ENCODE measurements at places on chromosomes 6 and 20.

DNA sequence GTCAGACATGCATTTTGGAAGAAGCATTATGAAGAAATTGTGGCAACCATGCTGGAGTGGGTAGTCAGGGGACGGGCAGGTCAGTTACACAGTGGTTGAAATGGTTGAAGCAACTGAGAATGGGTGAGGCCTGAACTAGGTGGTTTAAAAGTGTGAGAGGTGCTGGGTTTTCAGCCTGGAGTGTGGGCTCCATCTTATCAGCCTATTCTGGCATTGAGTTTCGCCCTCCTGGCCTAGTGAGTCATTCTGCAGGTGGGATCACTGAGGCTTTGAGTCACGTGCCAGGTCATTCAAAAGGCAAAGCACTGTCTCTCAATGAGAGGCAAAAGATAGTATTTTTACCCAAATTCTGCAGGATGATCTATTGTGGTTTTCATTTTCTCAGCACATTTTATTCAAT, 181.9 kb upstream of the CHD6 start:
- no peak for DNase-seq

- no peak for DNase-seq
These were observed 95.2 kb downstream of the PLEKHG1 start for GRCh38 chr6:150694889-150695288.

- DNase-seq, result no peak
These were observed 41.1 kb downstream of the PLN start for GRCh38 chr6:118589186-118589585.

DNA sequence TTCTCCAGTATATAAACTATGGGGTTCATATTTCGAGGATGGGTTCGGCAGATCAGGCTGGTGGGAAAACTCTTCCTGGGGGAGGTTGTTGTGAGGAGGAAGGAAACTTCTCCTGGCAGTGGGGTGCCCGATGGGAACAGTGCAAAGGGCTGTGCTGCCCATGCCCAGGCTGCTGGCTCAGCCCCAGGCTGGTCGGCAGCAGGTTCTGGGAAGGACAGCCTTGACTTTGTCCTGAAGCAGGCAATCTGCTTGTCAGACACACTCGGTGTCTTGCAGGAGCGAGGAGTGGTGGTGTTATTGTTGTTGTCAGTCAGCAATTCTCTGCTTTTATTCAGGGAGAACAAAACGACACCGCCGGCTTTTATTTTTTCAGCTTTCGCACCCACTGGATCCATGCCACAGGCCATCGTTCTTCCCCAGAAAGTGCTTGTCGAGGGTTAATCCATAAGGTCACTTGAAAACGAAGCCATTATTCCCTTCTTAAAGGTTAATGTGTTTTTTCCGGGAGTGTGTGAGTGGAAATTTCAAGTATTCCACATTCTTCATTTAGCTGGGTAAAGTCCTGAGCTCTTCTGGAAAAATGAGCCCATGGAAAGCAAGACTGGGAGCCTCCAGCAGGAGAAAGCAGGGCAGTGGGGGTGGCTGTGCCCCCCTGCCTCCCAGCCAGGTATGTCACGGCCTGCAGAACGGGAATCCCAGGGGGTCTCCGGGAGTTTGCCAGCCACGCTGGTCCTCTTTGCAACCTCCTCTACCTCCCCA, 57.0 kb upstream of the STX16 start:
- DNase-seq, result no peak

- no peak for DNase-seq
These were observed 56.4 kb downstream of the RFX6 start for GRCh38 chr6:116933485-116933884.

- no peak for DNase-seq
These were observed 138.7 kb downstream of the CCDC170 start for GRCh38 chr6:151632415-151632987.

GRCh38 chr6:144475411-144475810, 190.3 kb downstream of the UTRN start:
- DNase-seq, result no peak

DNA sequence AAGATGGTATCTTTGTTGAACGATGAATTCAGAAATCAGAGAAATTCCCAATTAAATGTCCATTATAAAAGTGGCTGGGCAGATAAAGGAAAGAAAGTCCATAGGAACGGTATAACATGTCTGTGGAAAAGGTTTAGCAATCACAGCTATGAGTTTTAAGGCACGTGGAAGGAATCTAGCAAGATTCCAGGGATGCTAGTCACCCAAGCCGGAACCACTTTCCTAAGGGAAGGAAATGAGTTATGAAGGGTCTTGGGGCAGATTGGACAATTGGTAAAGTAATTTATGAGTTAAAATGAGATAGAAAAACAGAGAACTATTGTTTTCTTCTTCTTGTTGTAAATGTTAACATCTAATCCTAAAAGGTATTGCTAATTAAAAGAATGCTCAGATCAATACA, 384.8 kb downstream of the ADGRB3 start:
- no peak for DNase-seq

GRCh38 chr6:31870385-31870921, 7.8 kb upstream of the NEU1 start:
- no peak for DNase-seq

DNA sequence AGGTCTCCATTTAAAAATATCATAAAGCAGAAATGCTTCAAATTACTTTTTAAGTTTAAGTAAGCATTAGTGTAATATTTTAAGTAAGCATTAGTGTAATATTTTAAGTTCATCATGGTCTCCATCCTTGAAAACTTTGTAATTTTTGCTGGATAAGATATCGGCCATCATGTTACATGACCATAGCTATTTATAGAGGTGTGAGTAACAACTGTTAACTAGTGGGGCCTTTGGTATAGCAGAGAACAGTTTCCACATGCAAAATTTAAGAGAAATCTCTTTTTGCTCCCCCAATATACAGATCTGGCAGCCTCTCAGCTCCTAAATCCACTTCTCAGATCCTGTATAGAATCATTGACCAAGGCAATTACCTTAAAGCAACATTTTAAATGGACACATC, 468 bp downstream of the TRDN start:
- no peak for DNase-seq

DNA sequence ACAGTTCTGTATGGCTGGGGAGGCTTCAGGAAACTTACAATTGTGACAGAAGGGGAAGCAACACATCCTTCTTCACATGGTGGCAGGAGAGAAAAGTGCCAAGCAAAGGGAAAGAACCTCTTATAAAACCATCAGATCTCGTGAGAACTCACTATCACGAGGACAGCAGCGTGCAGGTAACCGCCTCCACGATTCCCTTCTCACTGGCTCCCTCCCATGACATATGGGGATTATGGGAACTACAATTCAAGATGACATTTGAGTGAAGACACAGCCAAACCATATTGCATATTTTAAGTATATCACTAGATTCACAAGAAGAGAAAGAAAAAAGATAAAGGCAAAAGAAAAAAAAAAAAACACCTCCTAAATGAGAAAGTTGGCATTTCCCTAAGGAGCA, 431.9 kb upstream of the RGS17 start:
- no peak for DNase-seq

DNA sequence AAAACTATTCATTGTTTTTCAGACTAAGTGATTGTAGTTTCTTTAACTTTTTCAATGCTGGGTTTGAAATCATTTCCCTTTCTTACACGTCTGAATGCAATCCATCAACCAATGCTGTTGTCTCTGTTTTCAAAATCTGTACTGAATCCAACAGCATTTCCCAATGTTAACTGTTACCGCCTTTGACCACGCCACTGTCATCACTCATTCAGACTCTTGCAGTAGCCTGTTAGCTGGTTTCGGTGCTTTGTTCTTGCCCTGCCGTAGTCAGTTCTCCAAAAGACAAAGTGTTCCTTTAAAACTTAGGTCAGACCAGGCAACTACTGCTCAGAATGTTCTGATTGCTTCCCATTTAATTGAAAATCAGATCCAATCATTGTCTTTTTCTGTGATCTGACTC, 131.3 kb downstream of the PLCB4 start:
- no peak for DNase-seq

DNA sequence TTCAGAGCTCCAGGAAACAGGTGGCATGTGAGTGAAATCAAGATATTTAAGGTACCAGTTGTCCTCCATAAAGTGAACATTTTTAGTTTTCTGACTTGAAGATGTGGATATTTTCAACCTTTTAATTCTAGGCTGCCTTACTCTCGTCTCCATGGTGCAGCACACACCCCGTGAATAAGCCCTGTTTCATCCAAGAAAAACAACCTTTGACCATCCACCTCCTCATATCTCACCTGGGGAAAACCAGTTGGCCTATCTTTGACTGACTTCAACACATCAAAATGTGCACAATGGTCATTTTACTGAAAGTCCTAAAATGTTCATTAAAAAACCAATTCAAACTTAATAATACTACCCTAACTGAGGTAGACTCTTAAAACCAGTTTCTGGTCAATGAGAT, 73.8 kb upstream of the CD2AP start:
- DNase-seq, result no peak

DNA sequence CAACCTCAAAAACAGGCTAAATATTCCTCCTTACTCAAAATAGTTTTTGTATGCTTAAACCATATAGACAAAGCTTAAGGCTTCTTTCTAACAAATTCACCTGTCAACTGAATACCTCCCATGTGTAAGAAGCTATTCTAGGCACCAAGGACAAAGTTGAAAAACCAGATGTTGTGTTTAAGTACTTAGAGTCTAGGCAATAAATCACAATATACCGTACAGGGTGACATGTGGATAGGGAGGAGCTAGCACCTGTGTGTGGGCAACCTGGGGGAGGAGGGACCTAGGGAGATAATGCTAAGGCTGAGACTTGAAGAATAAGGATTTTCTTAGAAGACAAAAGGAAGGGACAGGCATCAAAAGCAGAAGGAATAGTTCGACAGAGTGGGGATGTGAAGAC, 123.5 kb downstream of the LMBRD1 start:
- DNase-seq, result no peak

DNA sequence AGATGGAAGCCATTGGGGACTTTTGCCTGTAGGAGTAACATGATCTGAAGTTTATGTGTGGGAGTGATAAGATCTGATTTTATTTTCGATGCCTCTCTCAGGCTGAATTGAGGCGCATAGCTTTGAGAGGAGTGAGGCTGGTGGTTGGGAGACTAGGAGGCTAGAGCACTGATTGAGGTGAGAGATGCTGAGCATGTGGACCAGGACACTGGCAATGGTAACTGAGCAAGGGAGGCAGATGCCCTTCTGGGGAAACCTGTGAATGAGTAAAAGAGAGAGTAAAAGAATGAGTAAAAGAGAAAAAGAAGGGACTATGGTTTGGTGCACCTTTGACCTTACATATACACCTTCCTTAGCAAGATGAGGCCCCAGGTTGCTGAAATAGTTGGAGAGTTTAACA, 3.0 kb downstream of the RRP36 start:
- DNase-seq, result no peak

GRCh38 chr6:12170351-12171092, 119.6 kb upstream of the EDN1 start:
- no peak for DNase-seq

GRCh38 chr20:63377256-63377941, 16.2 kb upstream of the CHRNA4 start:
- no peak for DNase-seq

GRCh38 chr6:71277926-71278600, 10.5 kb upstream of the OGFRL1 start:
- no peak for DNase-seq

DNA sequence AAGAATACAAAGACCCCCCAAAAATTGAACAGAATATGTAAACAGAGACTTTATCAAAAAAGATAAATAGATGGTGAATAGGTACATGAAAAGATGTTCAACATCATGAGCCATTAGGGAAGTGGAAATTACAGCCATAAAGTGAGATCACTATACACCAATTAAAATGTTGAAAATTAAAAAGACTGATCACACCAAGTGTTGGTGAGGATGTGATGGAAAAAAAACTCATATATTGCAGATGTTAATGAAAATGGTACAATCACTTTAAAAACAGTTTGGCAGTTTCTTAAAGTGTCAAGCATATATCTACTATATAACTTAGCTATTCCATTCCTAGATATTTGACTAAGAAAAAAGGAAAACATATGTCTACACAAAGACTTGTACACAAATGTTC, 280.5 kb downstream of the DHX35 start:
- no peak for DNase-seq

DNA sequence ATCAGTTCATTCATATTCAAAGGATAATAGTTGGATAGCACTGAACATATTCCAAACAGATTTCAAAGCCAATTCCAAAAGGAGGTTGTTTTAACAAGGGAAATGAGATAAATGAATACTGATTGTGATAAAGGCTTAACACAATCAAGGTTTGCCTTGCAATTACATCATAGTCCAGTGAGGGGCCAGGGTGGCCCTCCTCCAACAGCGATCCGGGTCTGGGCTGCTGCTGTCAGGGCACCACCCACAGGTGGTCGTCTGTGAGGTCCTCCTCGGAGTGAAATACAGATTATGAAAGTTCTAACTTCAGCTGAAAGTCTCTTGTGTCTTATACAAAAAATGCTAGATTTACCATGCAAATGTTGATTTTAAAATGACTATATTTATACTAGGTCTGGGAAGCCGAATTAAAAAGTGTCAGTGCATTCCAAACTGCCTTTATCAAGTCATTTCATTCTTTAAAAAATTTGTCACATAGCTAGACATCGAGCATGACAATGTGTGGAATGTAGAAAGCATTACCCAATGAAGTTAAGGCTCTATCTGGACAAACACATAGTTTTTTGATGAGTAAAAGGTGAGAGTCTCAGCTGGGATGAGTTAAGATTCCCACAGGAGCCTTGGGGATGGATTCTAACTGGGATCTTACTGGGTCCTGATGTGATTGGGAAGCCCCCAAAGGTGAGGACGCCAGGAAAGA, 65.9 kb upstream of the SLC22A23 start:
- no peak for DNase-seq

DNA sequence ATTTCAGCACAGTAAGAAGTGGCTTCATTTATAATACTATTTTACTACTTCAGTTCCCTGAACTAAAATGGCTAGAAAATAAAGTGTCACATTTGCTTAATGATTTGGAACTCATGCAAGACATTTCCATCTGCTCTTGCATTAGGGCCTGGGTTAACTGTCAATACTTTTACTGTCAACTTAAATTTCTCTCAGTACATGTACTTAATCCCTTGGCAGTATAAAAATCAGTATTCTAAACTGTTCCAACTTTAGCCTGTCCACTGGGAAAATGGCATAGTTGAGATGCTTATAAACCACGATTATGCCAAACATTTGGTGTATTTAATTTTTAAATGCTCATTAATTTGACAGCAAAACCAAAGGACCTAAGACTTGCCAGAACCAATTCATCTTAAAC, 154.5 kb downstream of the ASCC3 start:
- DNase-seq, result no peak

- no peak for DNase-seq
These were observed 84.9 kb upstream of the CARMIL1 start for GRCh38 chr6:25194172-25194678.

DNA sequence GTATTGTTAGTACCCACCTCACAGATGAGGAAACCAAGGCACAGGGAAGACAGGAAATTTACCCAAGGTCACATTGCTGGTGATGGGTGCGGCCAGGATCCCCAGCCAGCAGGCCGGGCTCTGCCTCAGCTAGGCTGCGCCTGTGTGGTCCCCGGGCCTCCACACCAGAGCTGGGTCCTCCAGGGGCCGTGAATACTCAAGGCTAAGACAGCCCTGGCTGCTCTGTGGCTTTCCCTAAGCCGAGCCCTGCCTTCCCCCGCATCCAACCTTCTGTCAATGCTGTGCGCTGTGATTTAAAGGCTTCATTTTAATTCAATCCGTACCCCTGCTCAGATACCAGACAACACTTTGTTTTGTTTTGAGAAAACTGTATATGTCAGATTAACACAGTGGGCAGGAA, 246.7 kb downstream of the TTLL2 start:
- no peak for DNase-seq

GRCh38 chr20:37898233-37899104, 4.5 kb upstream of the VSTM2L start:
- DNase-seq, result no peak

Measured in CD4-positive, alpha-beta T cell treated with Interleukin-4 for 4 hours (primary cell).